ENCODE measurements at places on chromosomes 12 and 14.

DNA sequence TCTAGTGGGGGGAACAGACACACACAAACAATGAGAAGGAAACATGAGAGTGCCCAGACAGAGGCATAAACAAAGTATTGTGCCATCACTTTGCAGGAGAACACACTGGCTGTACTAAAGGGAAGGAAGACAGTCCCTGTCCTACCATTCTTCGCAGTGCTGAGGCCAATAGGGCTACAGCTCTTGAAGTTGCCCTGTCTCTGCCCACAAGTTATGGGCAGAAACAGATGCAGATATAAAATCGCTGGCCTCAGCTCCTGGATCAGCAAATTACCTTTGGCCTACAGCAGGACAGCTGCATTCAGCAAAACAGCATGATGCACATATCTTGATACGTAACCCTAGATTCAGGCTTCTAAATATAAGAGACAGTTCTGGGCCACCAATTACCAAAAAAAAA lies 23.0 kb upstream of the PRKAB1 start:
- no peak for DNase-seq

DNA sequence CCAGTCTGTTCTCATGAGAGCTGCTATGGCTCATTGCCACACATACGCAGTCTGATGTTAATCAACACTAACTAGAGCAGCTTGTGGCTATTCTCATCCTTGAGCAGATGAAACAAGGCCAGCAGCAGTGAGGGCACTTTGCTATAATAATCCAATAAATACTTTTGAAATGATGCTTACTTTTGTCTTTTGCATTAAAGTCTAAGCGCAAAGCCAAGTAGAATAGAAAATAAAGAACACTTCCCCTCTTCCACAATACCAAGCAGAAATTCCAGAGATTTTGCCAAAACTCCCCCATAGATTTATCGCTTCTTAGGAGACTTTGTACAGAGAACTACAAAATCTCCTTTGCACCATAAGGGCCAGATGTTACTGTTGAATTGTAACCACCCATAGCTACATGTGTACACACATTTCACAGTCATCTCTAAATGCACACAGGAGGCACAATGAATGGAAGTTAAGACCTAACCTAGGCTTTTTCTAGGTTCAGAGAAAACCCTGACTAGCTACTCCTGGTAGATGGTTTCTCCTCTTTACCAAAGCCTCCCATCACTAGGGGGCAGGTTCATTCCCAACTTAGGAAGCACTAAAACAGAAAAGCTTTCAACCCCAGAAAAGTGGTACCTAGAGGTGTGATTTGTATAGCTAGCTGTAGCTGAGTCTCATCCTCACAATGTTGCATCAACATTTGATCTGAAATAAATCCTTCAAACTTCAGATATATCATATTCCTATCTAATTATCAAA lies 119.3 kb downstream of the HMGA2 start:
- no peak for DNase-seq

GRCh38 chr12:121079736-121080272 lies 40.8 kb upstream of the OASL start:
- DNase-seq: no peak

GRCh38 chr12:93883436-93884154 lies 206.4 kb downstream of the CRADD start:
- DNase-seq: no peak

- DNase-seq: no peak
Measured at GRCh38 chr12:92533280-92533890, 169.4 kb upstream of the PLEKHG7 start.

DNA sequence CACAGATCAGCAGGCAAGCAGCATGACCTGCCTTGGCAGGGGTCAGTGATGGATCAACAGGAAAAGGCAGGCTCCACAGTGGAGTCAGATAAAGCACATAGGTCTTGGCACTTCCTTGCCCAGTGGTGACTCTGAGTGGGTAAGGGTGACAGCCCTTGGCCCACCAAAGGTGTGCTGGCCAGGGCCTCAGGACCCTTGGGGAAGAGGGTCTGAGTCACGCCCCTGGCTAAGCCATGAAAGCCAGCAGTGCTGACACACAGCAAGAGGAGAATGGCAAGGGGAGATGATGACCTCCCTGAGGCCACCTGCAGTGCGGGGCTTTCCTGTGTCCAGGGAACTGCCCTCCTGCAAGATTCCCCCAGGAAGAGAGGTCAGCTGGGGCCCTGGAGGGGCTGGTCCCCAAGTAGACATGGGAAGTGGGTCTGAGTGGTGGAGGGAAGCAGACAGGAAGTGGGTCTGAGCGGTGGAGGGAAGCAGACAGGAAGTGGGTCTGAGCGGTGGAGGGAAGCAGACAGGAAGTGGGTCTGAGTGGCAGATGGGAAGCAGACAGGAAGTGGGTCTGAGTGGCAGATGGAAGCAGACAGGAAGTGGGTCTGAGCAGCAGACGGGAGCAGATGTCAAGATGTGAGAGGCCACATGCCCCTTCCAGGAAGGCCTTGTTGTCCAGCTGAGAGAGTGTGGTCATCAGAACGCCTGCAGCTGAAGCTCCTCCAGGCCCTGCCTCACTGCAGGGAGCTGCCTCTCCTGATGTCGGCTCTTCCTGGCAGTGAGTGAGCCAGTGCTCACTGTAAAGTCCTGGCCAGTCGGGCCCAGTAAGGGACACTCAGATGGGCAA lies 34.8 kb downstream of the DIO3 start:
- DNase-seq: no peak
